IPS DF 19.7 (cell line): ENCODE measurements at places on chromosomes 5 and 9.

- DNase-seq = no peak
These were observed 29.6 kb downstream of the SAR1B start for GRCh38 chr5:134603059-134603458.

GRCh38 chr5:72499730-72500129, 7.5 kb downstream of the ZNF366 start:
- DNase-seq = no peak

DNA sequence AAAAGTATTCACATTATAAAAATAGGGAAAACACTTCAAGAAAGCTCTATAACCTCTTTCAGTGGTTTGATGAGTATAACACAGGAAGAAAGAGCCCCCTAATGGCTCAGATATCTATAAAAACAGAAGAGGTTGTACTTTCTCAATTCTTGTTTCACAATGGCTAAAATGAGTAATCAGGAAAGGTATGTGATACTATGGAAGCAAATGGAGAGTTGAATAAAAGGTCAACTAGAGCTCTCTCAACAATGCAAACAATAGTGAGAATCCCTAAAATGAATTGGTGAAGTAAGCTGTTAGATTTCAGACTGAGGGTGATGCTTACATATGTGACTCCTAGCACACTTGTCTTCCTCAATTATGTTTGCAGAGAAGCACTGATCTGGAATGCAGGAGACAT, 584.6 kb upstream of the CDH18 start:
- no peak for DNase-seq

DNA sequence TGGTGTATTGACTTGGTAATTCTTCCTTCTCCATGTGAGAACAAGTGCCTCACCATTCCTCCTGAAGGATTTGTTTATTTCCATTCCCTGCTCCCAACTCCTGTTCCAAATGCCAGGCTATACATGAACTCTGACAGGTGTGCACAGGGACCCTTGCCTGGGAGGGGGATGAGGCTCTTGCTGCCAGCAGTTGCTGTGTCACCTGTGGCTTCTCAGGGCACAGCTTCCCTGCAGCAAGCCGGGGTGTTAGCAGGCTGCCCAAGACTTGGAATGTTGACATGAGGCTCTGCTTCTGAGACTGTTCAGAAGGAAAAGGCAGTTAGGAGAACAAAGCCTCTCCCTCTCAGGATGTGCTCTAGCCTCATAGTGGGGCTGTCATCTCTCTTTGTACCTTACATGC, 131.3 kb downstream of the DOCK2 start:
- no peak for DNase-seq

DNA sequence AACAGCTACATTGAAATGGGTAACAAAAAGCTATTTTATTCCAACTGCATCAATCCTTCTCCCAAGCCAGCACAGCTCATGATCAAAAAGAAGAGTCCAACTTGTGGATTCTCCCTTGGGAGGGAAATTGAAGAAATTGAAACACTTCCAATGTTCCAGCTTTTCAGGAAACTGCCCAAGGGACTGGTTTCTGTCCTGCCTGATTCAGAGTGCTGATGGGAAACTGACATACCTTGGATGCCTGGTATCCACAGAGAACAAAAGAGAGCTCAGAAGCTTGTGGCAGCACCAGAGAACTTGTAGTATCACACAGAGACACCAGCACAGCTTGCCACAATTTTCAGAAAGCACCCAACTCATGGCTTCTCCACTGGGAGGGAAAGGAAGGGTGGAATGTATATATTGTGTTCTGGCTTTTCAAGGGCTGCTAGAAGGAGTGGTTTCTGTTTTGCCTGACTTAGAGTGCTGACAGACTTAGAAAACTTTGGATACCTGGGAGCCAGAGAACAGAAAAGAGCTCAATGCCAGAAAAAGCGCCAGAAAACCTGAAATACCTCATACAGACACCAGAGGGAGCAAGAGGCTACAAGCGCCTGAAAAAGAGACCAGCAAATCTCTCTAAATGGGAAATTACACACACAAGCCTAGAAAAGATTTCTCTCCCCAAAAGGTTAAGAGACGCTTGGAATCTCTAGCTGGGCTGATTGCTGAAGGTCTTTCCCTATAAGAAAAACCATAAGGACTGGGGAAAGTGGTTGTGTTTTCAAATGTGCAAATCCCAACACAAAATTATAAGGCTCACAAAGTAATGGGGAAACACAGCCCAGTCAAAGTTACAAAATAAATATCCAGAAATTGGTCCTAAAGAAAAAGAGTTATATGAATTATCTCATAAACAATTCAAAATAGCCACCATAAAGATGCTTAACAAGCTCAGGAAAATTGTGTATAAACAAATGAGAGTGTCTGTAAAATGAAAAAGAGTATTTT, 178.8 kb downstream of the SPOCK1 start:
- no peak for DNase-seq

- no peak for DNase-seq
These were observed 255.1 kb downstream of the MAST4 start for GRCh38 chr5:66851306-66851705.

- no peak for DNase-seq
These were observed 687.4 kb upstream of the SEMA6A start for GRCh38 chr5:117261948-117262571.

DNA sequence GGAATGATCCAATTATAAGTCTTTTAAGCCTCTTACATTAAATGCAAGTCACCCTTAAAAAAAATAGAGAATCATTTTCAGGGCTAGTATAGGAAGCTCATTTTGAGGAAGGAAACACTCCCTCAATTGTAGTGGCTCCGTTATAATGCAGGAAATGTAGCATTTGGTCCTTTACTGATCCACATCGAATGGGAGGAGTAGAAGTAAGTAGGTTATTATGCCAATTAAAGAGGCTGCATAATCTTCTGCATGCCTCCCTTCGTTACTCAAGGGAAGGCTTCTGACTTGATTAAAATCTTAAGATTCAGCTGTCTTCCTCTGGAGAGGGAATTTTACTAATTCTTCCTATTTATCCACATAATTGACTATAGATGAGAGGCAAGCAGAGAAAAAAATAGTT, 579.2 kb upstream of the COX7C start:
- DNase-seq = no peak

DNA sequence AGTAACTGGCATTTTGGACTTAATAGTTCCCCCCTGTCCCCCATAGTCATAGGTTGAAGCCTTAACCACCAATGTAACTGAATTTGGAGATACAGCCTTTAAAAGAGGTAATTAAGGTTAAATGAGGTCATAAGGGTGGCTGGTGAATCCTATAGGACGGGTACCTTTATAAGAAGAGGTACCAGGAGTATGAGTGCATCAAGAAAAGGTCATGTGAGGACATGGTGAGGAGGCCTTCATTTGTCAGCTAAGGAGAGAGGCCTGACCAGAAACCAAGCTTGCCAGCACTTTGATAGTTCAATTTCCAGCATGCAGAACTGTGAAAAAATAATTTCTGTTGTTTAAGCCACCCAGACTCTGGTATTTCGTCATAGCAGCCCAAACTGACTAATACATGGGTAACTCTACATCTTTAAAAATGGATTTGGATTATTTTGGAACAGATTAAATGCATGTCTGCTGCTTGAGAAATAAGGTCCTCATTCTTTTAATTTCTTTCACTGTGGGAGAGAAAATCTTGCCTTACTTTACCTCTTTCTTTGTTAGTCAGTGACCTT, 9.7 kb downstream of the RASA1 start:
- no peak for DNase-seq

DNA sequence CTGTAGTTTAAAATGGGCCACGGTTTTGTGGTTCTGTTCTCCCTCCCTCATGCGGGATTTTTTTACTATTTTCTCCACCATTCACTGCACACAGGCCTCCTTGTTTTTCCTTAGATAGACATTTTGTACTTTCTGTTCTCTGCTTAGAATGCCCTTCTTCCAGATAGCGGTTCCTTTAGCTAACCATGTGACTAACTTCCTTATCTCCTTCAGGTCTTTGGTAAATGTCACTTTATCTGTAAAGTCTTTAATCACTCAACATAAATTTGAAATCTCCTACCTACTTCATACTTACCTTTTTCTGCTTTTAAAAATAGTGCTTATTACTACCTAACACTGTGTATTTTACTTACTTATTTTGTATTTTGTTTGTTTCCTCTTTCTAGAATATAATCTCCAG, 15.0 kb downstream of the FER start:
- DNase-seq = no peak

- no peak for DNase-seq
These were observed 4.9 kb downstream of the NR4A3 start for GRCh38 chr9:99826579-99826978.

DNA sequence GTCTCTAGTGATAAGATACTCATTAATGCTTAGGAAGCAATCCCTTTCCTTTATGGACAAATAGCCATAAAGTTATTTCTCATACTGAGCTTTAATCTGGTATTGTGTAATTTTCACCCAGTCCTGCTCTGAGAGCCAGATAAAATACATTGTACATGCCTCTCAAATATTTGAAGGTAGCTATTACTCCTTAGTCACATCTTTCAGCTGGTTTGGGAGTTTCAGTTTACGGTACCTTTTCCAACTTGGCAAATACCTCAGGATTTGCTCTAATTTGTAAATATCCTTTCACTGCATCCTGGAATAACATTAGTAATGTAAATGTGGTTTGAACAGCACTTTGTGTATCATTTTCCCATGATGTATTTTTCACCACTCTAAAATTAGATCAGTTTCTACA, 47.4 kb downstream of the ABHD17B start:
- no peak for DNase-seq
